Right forelimb (tissue), 1 donor: ENCODE measurements at places on chromosomes 1 and 21.

DNA sequence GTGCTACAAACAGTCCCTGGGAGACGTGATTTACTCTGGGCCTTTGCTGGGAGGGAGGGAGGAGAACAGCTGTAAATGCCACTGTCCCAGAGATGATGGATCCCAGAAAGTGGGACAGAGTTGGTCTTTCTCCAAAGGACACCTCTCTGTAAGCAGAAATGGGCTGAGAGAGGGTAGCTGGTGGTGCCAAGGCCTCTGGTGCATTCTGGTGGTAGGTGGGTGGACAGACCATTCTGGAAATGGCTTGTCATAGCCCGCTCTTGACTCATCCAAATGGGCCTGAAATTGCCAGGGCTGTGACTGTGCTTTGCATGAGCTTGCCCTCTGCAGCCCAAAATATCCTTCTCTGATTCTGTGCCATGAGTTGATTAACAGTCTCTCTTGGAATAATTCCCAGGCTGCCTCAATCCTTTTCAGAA, 36.1 kb downstream of the CCDC185 start:
- no peak for DNase-seq

GRCh38 chr1:42860339-42861013, 14.1 kb downstream of the ZNF691 start:
- no peak for DNase-seq

- DNase-seq = peak; percentile 81
Observed at GRCh38 chr1:234987415-234988154, 141.1 kb downstream of the TOMM20 start.

DNA sequence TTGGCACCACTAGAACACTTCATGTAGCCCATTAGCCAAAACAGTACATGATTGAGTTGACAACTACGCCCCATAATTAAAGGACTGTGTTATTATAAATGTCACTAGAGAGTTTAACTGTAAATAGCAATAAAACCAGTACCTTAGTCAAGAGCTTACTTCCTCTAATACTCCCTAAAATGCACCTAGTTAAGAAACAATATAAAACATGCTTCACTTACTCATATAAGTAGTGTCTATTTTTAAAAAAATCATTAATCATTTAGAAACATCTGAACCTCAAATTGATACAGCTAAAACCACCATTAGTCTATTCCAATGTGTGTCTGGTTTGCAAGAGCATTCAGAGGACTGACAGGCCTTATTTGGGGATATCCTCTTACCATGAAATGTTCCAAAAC, 25.3 kb downstream of the PTP4A2 start:
- DNase-seq = no peak

DNA sequence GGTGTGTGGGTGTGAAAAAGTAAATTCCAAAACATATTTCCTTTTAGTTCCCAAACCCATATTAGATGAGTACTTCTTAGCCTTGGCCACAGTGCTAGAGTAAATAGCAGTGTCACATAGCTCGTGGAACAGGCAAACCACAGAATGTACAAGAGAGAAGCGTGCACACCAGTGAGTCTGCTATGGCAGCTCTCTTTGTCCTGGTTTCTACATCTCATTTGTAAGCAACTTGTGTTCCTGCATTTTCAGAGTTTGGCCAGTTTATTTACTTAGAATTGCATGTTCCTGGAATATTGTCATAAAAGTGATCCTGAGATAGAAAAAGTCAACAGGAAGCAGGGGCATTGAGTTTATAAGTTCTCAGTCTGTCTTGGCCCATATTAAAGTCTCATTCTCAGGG, 142.1 kb downstream of the DHRS3 start:
- DNase-seq = no peak

GRCh38 chr1:9473032-9473807, 66.0 kb upstream of the SLC25A33 start:
- peak; percentile 77 for DNase-seq

- no peak for DNase-seq
Observed at GRCh38 chr1:169078163-169078883, 28.2 kb upstream of the ATP1B1 start.

- no peak for DNase-seq
Observed at GRCh38 chr1:234132795-234133194, 228.3 kb downstream of the SLC35F3 start.

- DNase-seq = no peak
Observed at GRCh38 chr1:171267391-171267790, 19.1 kb downstream of the FMO1 start.

GRCh38 chr1:240797050-240797449, 185.1 kb upstream of the GREM2 start:
- no peak for DNase-seq

- no peak for DNase-seq
Observed at GRCh38 chr1:116537040-116537831, 33.6 kb downstream of the CD58 start.

DNA sequence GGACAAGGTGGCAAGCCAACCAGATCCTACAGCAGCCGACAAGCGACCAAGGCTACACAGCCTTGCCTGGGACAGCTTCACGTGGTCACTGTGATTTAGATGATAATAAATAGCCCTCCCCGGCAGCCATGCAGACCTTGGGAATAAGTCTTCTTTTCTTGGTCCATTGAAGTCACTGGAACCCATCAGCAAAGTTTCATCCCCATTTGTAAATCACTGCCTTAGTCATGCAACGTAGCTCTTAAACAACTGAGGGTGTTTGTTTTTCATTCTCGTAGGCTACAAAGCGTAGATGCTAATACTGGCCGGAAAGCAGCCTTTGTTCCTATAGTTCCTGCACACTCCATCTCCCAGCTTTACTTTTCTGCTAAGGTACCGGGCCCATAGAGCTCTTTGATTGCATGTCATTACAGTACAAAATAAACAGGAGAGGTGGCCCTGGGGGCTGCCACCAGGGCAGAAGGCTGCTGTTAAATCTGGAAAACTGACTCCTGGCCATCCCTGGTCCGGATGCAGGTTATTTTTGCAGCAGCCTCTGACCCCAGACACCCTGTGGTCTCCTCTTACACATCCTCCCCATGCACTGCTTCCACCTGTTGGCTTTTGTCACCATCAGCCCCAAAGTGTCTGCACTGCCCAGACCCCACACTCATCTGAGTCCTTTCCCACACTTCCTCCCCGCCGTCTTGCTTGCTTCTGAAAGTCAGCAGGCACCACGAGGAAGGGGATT, 105.5 kb downstream of the TOMM20 start:
- no peak for DNase-seq

DNA sequence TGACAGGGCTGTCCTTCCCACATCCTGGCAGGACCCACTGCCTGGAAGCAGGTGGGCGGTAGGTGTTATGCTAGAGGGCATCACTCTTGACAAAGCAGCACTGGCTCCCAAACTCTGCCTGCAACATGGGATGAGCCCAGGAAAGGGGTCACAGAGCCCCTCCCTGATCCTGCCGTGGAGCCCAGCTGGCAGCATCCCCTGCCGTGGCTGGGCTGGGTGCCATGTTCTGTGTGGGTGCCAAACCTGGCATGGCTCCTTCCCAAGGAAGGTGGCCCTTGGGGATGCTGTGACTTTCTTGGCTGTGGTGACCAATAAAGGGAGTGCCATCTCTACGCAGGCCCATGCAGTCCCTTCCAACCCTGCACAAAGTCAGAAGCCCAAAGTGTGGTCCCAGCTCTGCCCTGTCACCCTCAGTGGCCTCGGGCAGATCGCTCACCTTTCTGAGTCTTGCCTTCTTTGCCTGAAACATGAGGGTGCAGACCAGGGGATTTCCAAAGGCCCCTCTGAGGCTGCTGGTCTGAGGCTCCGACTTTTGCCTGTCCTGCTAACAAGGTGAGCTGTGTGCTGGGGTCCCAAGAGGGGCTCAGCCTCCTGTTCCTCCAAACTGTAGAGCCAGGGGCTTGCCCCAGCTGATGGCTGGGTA, 6.0 kb downstream of the CDK18 start:
- DNase-seq = no peak

DNA sequence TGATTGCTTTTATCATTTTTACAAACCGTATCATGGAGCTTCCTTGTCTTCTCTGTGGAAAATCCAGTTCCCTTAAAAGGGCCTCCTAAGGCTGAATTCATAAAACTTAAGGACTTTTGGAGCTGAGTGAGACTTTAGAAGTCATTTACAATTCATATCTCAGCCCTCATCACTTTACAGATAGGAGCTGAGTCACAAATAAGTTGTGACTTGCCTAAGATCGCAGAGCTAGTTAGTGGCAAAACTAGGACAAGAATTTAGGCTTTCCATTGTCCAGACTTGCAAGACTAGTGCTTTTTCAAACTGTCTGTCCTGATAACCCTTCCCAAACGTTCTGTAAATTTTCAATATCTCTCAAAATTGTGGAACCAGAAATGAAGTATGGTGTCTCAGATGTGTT, 37.3 kb downstream of the C1orf21 start:
- no peak for DNase-seq

DNA sequence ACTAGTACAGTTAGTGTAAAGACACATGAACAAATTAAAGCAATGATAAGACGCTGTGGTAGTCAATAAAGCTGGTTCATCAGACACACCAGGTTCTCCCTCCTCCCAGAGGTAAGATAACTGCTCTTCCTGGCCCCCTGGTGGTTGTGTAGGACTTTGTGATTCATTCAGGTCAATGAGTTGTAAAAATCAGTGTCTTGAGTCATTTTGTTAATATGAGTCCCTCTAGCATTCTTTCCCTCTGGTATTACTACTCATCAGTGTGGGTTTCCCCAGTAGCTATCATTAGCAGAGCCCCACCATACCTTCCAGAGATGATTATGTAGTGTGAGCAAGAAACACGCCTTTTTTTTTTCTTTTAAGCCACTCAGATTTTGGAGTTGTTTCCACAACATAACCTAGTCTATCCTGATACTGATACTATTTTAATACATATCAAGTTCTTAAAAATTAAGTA, 3.6 kb upstream of the SETDB1 start:
- peak; percentile 57 for DNase-seq

DNA sequence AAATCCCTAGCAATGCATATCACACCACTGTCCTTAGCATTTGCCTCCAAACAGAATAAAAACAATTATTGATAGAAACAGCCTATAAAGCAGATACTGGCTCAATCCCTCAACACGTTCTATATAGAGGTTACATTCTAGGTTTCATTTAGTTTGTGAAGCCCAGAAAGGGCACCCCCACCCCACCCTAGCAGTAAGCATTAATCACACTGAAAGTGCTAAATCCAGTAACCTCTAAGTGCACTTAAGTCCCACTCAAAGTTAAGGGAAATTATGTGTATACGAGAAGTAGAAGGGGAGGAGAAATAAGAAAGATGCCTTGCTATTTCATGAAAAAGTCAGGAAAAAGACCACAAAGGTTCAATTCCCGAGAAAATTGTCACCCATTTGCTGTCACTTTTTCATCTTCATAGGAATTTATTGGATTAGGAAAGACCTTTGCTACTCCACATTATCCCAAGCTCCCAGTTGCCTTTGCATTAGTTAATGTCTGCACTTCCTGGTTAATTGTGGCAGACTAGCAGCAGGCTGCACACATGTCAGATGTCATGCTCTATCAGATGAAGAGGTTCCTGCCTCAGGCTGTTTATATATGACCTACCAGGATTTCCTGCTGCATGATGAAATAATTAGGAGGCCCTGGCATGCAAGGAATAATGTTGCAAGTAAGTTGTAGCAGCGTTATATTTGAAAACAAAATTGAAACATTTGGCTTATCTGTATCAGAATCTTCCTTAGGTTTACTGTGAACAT, 54.5 kb upstream of the LHX8 start:
- no peak for DNase-seq

GRCh38 chr1:24484199-24484598, 18.4 kb upstream of the RCAN3 start:
- no peak for DNase-seq

DNA sequence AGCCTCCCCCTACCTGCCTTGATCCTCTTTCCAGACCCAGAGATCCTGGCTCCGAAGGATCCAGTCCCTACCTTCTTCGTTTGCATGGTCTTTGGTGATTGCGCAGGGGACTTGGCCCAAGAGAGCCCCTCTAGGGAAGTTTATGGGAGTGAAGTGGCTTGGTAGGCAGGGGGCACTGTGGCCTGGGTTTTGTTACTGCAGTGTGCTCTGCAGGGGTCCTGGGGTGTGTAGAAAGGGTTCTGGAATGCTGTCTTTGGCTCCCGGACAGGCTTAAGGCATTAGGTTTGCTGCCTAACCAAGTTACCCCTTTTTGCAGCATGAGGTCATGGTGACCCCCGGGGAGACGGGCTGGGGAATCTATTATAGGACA, 3.8 kb downstream of the ATP8B2 start:
- DNase-seq = no peak

GRCh38 chr1:219791766-219792165, 136.6 kb downstream of the SLC30A10 start:
- DNase-seq = no peak

GRCh38 chr1:7420098-7420445, 351.0 kb upstream of the VAMP3 start:
- peak; percentile 21 for DNase-seq

DNA sequence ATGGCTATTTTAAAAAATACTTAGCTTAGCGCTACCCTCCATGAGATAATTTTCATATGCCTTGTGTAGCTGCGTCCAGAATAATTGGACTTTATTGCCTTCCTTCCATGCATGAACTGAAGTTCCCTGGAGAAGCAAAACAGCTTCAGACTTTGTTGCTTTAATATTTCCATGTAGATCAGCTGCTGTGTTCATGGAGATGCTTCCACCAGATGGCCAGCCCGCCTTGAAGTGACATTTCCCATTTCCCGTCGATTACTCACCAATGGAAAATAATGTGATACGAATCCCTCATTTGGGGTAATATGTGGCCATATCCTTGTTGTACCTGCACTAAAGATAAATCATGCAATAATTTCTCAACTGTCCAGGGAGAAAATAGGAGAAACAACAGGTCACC, 47.4 kb upstream of the CLDN14 start:
- DNase-seq = no peak

- DNase-seq = no peak
Observed at GRCh38 chr1:195804547-195804946, 803.7 kb downstream of the KCNT2 start.
